Epithelial cell of prostate (primary cell): ENCODE measurements at places on chromosomes 2 and 18.
A peak's percentile ranks its signal among the peaks of the same experiment; 100 is the strongest.

DNA sequence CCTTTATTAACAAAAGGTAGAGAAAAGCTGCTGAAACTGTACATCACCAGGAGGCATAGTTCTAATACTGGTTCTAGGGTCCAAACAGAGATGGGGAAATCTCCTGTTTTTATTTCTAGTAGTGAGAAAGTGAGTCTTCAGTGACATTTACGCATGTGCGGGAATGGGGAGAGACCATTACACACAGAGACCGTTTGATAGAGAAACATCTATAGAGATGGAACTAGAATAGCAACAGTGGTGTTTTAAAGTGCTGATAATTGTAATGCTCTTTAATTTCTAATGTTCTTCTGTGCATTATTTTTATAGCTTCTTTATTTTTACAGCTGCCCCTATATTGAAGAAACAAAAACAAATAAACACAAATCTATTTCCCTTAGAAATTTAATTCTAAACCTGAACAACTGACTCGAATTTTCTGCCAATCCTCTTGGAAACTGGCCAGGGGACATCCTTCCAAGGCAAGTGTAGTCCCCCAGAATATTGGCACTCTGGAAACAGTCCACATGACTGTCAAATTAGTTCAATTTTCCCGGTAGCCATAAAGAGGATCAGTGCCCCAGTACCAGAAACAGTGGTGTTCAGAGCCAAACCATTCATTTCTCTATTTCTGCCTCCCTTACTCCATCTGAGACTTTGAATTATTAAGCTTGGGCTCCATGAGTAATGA is 260.9 kb downstream of the ICOS start:
- no peak for DNase-seq

DNA sequence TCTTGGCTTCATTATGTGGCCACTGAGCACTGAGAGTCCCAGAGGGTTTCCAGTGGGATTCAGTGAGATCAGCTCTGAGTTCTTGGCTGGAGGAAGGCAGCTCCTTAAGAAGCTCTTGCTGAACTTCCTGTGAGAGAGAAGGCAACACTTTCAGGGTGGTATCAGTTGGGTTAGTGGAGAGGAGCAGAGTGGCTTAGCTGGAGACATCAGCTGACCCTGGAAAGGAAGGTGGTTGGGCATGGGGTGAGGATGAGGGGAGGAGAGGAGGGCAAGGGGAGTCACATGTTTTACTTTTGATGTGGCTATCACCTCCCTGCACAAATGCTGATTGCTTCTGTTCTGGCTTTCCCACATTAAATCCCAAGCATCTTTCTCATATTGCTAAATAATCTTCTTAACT is 95.1 kb downstream of the ACOXL start:
- DNase-seq, result no peak

DNA sequence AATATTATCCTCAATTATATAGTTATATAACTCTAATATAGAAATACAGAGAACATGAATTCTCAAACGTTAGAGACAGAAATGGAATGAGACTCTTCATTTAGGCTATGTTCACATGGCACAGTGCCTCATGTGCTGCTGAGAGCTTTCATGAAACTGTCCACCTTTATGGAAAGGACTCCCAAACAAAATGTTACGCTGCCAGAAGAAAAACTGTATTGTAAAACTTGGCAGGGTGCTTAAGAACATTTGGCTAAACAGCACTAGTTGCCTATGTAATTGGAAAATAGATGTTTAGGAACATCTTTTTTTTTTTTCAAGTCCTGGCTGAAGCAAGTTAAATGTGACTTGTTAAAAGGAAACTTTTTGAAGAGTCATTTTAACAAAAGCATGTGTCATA is 396.0 kb downstream of the ERBB4 start:
- DNase-seq, result no peak

- no peak for DNase-seq
These were observed 165.0 kb downstream of the ZEB2 start for GRCh38 chr2:144354953-144355352.

GRCh38 chr18:75154997-75155396 is 53.9 kb downstream of the PTGR3 start:
- DNase-seq, result no peak

DNA sequence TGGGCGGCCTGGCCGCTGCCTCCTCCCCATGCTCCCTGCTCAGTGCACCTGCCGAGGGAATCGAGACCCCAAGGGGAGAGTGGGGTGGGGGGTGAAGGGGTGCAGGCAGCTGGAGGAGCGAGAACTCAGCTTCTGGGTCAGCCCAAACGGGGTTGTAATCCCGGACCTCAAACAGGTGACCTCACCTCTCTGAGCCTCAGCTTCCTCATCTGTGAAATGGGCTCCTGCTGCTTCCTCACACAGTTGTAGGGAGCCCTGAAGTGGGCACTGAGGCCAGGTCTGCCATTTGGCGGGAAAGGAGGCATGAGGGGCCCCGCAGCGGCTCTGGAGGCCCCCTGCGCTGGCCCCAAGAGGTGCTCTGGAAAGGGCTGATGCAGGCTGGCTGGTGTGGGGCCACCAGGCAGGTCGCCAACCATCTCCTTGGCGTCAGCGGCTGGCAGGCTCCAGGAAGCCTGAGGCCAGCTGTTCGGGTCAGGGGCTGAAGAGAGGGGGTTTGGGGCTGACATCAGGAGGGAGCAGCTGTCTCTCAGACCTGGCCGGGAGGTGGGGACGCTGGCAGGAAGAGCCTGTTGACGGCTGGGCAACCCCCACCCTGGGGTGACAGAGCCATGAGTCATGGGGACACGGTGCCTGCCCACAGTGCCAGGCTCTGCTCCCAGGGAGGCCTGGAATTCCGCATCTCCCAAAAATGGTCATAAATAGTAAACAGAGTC is 4.9 kb downstream of the KLHL30 start:
- DNase-seq, result peak; percentile 24
